Panc1 (cell line): ENCODE measurements at places on chromosomes 16 and 17. TPM values are rescaled to one million over a fixed set of nuclear protein-coding genes. Genes with fewer than 3 reads are reported as not detected.

GRCh38 chr17:80737106-80738019 lies 192.7 kb downstream of the RPTOR start:
- H3K27ac ChIP-seq = no peak overlapping the region
- no peak for DNase-seq
- no peaks in the 10 kb centered on the region for H3K36me3 ChIP-seq
- no peaks in the 10 kb centered on the region for H3K4me1 ChIP-seq
- no peaks in the 10 kb centered on the region for H3K27me3 ChIP-seq
- H3K4me3 ChIP-seq = no peak overlapping the region

GRCh38 chr17:30600830-30601494 lies 123.8 kb downstream of the GOSR1 start:
- no peaks in the 10 kb centered on the region for H3K36me3 ChIP-seq
- peaks cover 8% of the 10 kb centered on the region for H3K4me1 ChIP-seq

DNA sequence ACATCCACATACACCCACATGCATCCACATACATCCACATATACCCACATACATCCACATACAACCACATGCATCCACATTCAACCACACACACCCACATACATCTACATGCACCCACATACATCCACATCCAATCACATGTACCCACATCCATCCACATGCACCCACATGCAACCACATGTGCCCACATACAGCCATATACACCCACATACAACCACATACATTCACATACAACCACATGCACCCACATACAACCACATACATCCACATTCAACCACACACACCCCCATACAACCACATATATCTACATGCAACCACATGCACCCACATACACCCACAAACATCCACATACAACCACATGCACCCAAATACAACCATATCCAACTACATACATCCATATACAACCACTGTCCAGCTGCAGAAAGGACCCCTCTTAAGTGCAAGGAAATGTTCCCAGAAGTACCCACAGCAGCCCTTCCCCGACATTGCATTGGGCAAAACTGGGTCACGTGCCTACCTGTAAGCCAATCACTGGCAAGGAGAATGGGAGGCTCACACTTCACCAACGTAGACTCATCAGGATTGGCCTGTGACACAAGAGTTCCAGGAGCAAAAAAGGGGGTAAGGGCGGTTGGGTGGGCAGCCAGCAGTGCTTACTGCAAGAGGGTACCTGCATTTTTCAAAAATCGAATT lies 18.1 kb downstream of the CALB2 start:
- no peaks in the 10 kb centered on the region; the same call in 1 of the 2 replicates for H3K27me3 ChIP-seq
- no peak for DNase-seq
- no peak overlapping the region for H3K4me3 ChIP-seq
- no peak overlapping the region for H3K27ac ChIP-seq

GRCh38 chr16:63361032-63361624 lies 1324.9 kb upstream of the CDH8 start:
- H3K27ac ChIP-seq = no peak overlapping the region
- H3K27me3 ChIP-seq = no peaks in the 10 kb centered on the region
- H3K36me3 ChIP-seq = no peaks in the 10 kb centered on the region
- DNase-seq = peak; percentile 15
- no peak overlapping the region for H3K4me3 ChIP-seq

- no peak overlapping the region for H3K4me3 ChIP-seq
- no peak overlapping the region for H3K27ac ChIP-seq
- no peaks in the 10 kb centered on the region for H3K27me3 ChIP-seq
- H3K4me1 ChIP-seq = no peaks in the 10 kb centered on the region
- no peaks in the 10 kb centered on the region for H3K36me3 ChIP-seq
These were observed 940.5 kb downstream of the CDH11 start for GRCh38 chr16:64181271-64181925.

DNA sequence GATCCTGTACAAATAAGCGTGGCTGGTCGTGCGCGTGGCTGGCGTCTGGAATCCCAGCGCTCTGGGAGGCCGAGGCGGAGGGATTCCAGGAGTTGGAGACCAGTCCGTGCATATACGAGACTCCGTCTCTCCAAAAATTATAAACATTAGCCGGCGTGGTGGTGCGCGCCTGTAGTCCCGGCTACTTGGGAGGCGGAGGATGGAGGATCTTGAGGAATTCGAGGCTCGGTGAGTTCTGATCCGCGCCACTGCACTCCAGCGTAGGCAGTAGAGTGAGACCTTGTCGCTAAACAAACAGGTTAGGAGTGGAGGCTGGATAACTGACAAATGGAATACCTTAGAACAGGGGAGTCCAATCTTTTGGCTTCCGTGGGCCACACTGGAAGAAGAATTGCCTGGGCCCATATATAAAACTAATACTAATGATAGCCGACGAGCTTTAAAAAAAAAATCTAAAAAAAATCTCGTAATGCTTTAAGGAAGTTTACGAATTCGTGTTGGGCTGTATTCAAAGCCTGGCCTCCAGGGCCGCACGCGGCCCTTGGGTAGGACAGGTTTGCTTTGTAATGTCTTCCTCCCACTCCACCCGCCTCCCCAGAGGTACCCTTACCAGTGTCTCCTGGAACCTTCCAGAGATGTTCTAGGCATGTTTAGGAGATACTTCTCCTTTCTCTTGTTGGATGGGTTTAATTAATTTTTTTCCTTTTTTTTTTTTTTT lies 909 bp upstream of the RSL1D1 start:
- H3K4me3 ChIP-seq = peak overlapping the region; percentile 96
- H3K27me3 ChIP-seq = no peaks in the 10 kb centered on the region
- H3K36me3 ChIP-seq = peaks cover 25% of the 10 kb centered on the region

DNA sequence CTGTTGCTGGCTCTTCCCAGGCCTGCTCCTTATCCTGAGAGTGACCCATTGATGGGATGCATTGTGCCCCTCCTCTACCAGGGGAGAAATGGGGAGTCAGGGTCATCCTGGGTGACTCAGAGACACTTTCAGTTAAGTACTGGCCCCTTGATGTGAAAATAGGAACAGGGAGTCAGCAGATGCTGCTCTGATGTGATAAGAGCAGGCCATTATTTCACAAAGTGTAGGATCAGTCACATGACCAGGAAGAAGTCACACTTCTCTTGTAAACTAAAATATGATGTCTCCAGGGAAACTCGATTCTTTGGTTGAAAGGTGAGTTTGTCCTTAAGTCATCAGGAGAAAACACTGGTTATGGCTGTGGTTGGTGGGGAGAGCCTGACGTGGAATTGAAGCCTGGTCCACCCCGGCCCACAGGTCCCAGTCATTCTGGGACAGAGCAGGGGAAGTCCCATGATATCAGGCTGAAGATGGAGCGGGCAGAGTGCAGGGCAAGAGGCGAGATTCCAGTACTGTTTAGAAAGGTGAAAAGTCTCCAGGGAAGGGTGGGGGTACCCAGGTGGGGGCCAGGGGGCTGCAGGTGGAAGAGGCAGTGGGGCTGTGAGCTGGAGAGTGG lies 88.6 kb upstream of the NLRP1 start:
- no peaks in the 10 kb centered on the region; the same call in none of the 2 replicates for H3K27me3 ChIP-seq
- H3K4me3 ChIP-seq = no peak overlapping the region
- H3K4me1 ChIP-seq = no peaks in the 10 kb centered on the region
- H3K36me3 ChIP-seq = no peaks in the 10 kb centered on the region
- H3K27ac ChIP-seq = no peak overlapping the region

DNA sequence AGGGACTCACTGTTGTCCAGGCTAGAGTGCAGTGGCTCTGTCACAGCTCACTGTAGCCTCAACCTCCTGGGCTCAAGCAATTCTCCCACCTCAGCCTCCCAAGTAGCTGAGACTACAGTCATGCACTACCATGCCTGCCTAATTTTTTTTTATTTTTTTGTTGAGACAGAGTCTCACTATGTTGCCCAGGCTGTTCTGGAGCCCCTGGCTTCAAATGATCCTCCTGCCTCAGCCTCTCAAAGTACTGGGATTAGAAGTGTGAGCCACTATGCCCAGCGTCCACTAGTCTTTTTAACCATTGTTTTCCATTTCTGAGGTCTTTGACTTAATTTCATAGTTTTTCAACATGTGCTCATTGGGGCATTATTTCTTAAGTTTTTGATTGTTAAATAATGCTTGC lies 13.5 kb downstream of the NSRP1 start:
- no peak for DNase-seq
- no peak overlapping the region for H3K27ac ChIP-seq
- no peak overlapping the region for H3K4me3 ChIP-seq

DNA sequence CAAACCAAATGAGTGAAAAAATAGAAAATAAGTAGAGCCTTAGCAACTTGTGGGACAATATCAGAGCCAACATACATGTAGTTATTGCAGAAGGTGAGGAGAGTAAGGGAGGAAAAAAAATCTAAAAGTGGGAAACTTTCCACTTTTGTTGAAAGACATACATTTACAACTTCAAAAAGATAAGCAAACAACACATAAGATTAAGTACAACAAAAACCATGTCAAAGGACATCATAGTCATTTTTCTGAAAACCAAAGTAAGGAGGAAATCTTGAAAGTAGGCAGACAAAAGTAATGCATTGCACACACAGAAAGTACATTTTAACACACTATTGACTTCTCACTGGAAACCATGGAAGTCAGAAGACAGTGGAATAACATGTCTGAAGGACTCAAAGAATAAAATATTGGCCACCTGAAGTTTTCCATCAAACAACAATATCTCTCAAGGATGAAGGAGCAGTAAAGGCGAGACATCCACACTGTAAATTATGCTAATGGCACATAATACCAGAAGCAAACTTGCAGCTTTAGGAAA lies 291.9 kb downstream of the BCAS3 start:
- no peak overlapping the region for H3K27ac ChIP-seq
- no peaks in the 10 kb centered on the region for H3K4me1 ChIP-seq
- H3K4me3 ChIP-seq = no peak overlapping the region
- H3K36me3 ChIP-seq = no peaks in the 10 kb centered on the region

GRCh38 chr16:1335996-1336395 lies 2.6 kb downstream of the BAIAP3 start:
- peaks cover 20% of the 10 kb centered on the region for H3K4me1 ChIP-seq
- no peak overlapping the region for H3K27ac ChIP-seq
- H3K36me3 ChIP-seq = no peaks in the 10 kb centered on the region

DNA sequence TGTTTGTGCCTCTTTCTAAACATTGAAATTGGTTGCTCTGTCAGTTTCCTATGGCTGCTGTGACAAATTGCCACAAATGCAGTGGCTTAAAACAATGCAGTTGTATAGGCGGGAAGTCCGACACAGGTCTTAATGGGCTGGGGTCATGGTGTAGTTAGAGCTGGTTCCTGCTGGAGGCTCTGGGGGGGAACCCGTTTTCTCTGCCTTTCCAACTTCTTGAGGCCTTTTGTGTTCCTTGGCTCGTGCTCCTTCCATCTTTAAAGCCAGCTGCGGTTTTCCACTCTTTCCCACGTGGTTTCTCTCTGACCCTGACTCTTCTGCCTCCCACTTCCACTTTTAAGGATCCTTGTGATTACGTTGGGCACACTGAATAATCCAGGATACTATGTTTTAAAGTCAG lies 12.5 kb downstream of the EPN2 start:
- peaks cover 3% of the 10 kb centered on the region for H3K4me1 ChIP-seq
- no peaks in the 10 kb centered on the region for H3K36me3 ChIP-seq
- DNase-seq = no peak
- no peak overlapping the region for H3K4me3 ChIP-seq
- H3K27me3 ChIP-seq = no peaks in the 10 kb centered on the region

GRCh38 chr17:75390982-75391381 lies 14.5 kb downstream of the GRB2 start:
- peaks cover 7% of the 10 kb centered on the region for H3K36me3 ChIP-seq
- H3K4me1 ChIP-seq = peaks cover 32% of the 10 kb centered on the region
- H3K27ac ChIP-seq = no peak overlapping the region
- no peak overlapping the region for H3K4me3 ChIP-seq

DNA sequence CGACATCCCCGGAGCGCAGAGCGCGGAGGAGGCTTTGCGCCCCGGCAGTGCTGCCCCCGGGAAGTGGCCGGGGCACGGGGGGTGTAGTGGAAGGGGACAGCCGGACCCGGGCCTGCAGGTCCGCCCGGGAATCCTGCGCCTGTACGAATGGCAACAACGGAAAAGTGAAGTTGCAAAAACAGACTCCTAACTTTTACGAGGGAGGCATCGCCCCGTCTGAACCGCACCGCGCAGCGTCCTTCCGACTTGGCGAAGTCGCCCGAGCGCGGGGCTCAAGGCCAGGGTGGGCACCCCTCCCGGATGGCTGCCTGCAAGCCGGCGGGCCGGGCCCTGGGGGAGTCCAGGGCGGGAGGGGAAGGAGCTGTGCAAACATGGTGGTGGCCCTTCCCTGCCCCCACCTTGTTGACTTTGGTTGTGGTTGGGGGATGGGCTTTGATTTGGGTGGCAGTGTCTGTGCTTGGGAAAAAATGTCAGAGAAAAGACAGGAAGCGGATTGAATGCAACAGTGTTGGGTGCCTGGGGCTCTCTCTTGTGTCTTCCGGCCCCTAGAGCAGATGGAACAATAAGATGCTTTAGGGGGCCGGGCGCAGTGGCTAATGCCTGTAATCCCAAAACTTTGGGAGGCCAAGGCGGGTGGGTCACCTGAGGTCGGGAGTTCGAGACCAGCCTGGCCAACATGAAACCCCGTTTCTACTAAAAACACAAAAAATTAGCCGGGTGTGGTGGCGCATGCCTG lies 675 bp downstream of the RNF213 start:
- H3K4me3 ChIP-seq = peak overlapping the region; percentile 70
- H3K4me1 ChIP-seq = peaks cover 54% of the 10 kb centered on the region
- no peaks in the 10 kb centered on the region for H3K27me3 ChIP-seq
- H3K27ac ChIP-seq = peak overlapping the region; percentile 78

DNA sequence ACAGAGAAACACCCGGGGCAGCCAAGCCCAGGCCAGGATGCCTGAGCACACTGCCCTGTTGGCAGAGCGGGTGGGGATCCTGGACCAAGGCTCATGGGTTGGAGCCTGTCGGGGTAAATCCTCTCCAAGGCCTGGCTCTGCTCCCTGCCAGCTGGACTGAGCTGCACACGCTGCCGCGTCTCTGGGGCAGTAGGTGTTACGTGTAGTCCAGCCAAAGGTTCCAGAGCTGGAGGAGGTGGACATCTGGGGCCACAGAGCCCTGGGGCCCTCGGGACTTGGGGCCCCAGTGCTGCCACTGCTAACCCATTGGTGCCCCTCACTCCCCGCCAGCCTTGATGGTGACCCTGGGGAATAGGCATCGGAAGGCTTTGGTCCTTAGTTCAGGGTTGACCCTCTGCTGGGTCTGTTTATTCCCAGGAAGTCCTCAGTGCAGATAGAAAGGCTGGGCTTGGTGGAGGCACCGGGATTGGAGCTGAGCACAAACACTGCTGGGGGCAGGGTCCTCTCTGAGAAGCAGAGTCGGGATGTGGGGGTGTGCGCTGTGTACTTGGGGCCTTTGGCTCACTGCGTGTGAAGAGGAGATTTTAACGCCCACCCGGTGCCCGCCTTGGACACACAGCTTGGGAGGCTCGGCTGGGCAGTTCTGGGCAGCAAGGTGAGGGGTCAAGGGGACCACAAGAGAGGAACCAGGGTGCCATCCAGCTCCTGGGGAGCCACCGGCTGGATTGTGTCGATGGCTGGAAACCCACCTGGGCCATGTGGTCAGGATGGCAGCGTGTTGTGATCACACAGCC lies 16.3 kb upstream of the CBX4 start:
- H3K36me3 ChIP-seq = no peaks in the 10 kb centered on the region
- no peak overlapping the region for H3K27ac ChIP-seq
- H3K4me3 ChIP-seq = no peak overlapping the region

- H3K4me1 ChIP-seq = peaks cover 5% of the 10 kb centered on the region; the same call in 1 of the 2 replicates
- no peaks in the 10 kb centered on the region for H3K27me3 ChIP-seq
- H3K27ac ChIP-seq = no peak overlapping the region
These were observed 47.5 kb downstream of the USP22 start for GRCh38 chr17:20995164-20995872.

The NPIPA2 gene
- total RNA-seq = 3.9 TPM

The KRTAP4-16 gene
- not detected for total RNA-seq

The GABARAP gene
- total RNA-seq = 289 TPM

The TBX4 gene
- total RNA-seq = not detected

The MPP3 gene
- 7.1 TPM for total RNA-seq

The CSH1 gene
- total RNA-seq = not detected

The IL32 gene
- 17.1 TPM for total RNA-seq

The RMI2 gene
- total RNA-seq = 11.1 TPM
